Activated T-cell treated with anti-CD3 and anti-CD28 coated beads, Interleukin-2, amount 50 U/mL, for 72 hours (primary cell): ENCODE measurements at places on chromosomes 13 and 19.
A peak's percentile ranks its signal among the peaks of the same experiment; 100 is the strongest.

DNA sequence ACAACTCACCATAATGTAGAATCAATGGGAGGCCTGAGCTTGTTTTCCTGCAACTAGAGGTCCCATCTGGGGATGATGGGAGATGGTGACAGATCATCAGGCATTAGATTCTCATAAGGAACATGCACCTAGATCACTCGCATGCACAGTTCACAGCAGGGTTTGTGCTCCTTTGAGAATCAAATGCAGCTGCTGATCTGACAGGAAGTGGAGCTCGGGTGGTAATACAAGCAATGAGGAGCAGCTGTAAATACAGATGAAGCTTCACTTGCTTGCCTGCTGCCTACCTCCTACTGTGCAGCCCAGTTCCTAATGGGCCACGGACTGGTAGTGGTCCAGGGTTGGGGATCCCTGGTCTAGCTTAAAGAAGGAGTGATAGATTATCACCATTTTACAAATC, 33.0 kb downstream of the KPNA3 start:
- DNase-seq, result no peak

- DNase-seq, result peak; percentile 91
Observed at GRCh38 chr19:11242864-11243797, 3.7 kb downstream of the ANGPTL8 start.

DNA sequence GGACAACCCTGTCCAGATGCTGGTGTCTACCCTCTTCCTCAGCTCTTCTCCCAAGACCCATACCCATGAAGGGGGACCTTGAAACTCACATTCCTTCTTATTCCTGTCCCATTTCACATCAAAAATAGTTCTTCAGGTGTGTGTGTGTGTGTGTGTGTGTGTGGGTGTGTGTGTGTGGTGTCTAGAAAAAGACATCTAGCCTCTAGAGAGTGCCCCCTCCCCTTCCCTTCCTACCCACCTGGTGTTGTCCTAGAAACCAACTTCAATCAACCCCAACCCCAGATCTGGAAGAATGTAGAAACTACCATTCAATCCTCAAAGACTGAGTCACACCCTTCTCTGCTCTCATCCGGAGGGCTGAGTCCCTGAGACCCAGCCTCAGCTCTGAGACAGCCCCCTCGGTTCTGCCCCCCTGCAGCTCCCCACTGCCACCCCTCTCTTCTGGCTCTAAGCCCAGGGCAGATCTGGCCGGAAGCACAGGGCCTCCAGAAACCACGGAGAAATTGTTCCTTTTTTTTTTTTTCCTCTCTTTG, 3.5 kb downstream of the KCNN4 start:
- DNase-seq, result peak; percentile 50

DNA sequence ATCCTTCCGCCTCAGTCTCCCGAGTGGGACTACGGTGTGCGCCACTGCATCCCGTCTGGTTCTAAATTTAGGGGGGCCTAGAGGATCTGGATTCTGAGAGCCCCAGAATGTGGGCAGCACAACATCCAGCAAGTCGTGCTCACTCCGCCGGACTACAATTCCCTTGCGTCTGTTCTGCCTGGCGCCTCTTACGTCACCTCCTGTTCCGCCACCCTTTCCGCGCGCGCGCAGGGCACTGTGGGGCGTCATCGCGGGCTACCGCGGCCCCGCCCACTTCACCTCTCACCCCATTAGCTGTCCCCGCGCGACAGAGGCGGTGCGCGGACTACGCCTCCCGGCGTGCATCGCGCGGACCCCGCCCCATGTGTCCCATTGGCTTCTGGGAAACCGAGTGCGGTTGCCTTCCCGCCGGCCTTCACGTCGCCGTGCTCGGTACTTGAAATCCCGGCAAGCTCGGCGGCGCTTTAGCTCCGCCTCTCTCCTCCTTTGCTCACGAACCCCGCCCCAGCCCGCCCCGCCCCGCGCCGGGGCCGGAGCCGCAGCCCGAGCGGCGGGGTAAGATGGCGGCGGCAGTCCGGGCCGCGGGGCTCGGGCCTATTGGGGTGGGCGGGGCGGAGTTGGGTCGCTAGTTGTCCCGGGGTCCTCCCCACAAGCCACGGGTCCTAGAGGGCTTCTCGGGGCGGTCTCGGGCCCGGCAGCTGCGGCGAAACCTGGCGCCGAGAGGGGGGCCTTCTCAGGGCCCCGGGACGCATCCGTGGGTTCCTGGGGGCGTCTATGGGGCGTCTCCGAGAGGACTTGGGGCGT, at the start of gene SCAF1:
TSS of gene SCAF1 (plus strand) at position 522 of the 804 bp plus-strand sequence. CDS start 2,818 bp downstream, outside the sequence.
- peak; percentile 100 for DNase-seq

GRCh38 chr13:97121894-97122293, 100.2 kb upstream of the MBNL2 start:
- DNase-seq, result no peak

- no peak for DNase-seq
Observed at GRCh38 chr13:101398191-101398590, 18.1 kb downstream of the NALCN start.

DNA sequence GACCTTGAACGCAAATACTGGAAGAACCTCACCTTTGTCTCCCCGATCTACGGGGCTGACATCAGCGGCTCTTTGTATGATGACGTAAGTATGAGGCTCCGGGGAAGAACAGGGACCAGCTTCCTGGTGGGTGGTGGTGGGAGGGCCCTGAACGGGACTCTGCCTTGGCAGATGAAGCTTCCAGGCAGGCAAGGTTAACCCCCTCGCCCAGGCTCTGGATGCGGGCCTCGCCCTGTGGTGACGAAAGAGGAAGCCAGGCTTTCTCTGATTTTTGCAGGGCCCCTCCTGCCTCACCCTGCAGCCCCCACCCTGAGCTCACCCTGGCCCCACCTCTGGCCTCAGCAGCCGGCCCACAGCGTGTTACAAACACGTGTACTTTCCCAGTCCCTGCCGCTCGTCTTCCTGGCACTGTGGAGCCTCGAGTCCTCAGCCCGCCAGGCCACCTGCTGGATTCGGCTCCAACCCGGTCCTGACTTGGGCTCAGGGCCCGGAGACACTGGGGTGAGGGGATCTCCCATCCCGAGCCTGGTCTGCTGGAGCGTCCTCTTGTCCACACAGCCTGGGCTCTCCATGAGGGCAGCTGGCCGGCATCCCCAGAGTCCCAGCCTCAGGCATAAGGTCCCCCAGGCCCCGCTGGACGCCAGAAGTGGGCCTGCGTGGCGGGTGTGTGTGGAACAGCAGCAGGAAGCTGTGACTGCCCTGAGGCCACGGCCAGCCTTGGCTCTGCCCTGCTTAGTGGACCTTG, 72.4 kb downstream of the KDM4B start:
- no peak for DNase-seq

- DNase-seq, result no peak
Observed at GRCh38 chr19:38699647-38700349, 44.5 kb downstream of the CAPN12 start.

DNA sequence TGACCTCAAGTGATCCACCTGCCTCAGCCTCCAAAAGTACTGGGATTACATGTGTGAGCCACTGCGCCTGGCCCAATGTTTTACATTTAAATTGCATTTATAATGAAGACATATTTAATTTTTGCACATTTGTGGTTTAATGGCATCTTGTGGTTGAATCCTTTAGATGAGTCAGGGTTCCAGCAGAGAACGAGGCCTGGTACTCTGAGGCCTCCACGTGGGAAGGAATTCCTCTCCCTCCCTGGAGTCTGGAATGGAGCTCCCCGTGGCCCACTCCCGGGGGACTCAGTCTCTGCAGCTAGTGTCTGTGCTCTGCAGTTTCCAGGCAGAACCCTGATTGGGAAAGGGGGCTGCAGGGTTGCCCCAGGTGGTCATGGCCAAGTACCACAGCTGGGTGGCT, 24.2 kb downstream of the ZFR2 start:
- no peak for DNase-seq

DNA sequence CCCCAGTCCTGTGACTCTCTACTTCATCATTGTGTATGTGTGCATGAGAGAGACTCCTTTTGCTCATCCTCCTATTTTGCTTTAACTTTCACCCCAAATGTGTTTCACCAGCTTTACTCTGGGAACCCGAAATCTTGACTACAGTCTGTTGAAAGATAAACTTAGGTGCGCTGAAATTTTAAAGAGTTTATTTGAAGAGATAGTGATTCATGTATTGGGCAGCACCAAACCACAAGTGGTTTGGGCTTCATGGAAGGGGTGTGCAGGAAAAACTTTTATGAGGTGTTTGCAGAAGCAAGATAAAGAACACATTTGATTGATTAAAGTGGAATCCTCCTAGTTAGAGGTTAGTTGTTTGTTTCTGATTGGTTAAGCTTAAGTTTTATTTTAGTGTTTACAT, 50.8 kb upstream of the RFC3 start:
- DNase-seq, result no peak

- DNase-seq, result peak; percentile 53
Observed at GRCh38 chr13:32791545-32792172, 205.4 kb downstream of the PDS5B start.

- DNase-seq, result peak; percentile 82
Observed at GRCh38 chr19:42606660-42607351, 12.1 kb upstream of the CEACAM8 start.

- DNase-seq, result no peak
Observed at GRCh38 chr13:27472941-27473340, 22.6 kb upstream of the MTIF3 start.

- DNase-seq, result no peak
Observed at GRCh38 chr13:30837227-30838159, 68.6 kb upstream of the MEDAG start.

DNA sequence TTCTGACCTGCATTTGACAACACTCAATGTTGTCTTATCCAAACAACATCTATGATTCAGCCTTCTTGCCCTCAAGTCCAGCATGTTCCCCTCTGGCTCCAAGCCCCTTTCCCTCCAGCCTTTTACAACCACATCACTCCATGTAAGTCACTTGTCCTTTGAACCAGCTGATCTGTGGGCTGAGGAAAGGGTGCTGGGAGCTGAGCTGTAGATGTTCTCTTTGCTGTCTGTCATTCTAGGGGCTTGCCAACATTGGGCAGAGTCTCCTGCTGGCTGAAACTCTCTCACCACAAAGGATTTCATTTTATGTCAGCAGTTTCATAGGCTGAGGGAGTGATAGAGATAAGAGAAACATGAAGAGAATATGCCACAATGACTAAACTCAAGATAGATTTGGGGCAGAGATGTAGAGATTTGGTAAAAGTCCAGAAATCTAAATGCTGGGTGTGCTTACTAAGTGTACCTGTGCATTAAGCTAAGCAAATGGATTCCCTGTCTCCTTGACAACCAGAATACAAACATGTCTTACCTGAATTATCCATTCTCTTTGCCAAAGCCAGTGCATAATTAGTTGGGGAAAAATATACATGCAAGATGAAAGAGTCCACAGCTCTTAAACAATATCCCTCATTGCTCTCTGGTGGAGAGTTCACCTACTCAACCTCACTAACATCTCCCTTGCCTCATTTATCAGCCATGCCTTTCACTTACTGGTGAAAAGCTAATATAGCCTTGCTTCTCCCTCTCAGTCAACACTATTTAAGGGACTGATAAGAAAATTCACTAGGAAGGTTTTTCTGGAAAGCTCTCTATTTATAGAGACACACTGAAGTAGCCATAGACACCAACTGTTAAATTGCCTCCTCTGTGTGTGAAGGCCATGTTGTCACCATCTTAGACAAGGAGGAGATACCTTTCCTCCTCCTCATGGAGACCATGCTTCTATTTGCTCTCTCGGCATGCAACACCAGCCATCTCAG, 175.5 kb upstream of the SERP2 start:
- DNase-seq, result peak; percentile 72

- DNase-seq, result no peak
Observed at GRCh38 chr19:28471731-28472510, 741.0 kb downstream of the UQCRFS1 start.

GRCh38 chr19:54648129-54648528, 14.7 kb upstream of the LILRB4 start:
- no peak for DNase-seq

DNA sequence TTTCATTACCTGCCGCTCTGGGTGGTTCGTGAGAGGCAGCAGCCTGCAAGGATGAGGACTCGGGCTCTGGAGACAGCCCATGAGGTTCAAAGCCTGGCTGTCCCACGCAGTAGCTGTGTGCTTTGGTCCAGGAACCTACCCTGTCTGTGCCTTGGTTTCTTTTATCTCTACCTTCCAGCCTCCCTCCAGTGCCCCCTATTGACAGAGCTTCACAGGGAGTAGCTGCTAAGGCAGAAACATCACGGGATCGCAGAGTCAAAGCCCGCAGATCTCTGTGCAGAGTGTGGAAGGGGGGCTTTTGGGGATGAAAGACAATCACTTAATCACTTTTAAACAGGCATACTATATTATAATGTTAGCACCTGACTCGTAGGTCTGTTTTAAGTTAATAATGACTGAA, 16.2 kb downstream of the ZNF71 start:
- DNase-seq, result no peak

GRCh38 chr13:42063105-42063504, 14.7 kb downstream of the DGKH start:
- DNase-seq, result no peak

GRCh38 chr19:2944403-2944774, 382 bp downstream of the ZNF77 start:
- DNase-seq, result no peak

GRCh38 chr19:7831452-7831851, 1.4 kb downstream of the EVI5L start:
- no peak for DNase-seq

- no peak for DNase-seq
Observed at GRCh38 chr13:44843403-44843802, 145.9 kb downstream of the NUFIP1 start.

DNA sequence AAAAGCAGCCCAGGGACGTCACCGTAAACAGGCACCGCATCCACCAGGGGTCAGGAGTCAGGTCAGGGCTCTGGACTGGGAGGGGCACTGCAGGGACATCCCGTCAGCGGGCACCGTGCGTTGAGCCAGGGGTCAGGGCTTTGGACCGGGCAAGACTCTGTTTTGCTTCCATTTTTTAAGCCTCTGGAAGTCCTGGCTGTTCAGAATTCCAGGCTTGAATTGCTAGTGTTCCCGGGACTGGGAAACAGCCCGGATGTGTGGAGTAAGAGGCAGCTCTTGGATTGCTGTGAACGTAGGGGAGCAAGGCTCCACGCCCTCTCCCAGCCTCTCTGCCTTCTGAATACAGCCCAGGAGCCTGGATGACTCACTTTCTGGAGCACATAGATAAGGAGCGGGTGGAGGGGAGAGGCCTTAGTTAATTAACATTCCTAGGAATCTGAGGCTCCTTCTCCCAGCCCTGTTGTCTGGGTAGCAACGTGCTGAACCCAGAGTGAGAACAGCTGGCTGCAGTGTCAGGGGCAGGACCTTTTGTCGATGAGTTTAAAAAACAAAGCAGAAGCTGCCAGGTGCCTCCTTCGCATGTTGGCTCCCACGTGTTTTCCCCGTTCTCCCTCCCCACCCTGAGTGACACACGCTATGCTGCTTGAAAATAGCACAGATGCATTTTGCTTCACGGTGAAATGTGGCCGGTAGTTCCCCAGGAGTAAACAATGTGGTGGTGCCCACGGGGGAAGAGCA, 21.9 kb downstream of the ATP11A start:
- DNase-seq, result no peak

DNA sequence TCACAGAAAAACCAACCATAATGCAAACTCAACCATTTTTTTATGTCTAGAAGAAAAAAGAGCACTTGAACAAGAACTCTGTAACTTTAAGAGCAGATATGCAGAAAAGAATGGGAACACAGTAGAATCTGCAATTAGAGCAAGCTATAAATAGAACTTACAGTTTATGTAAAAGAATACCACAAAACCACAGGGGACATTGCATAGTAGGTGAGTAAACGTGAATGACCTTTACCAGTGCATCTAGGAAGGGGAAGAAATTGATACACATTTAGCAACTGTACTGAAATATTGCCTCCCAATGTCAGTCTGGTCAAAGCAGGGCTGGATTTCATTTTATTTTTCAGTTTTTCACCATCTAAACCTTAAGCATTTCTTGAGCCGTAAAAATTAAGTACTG, 242.2 kb upstream of the EDNRB start:
- no peak for DNase-seq
